ENCODE measurements at places on chromosomes 4 and X. TPM values are rescaled to one million over a fixed set of nuclear protein-coding genes. Genes with fewer than 3 reads are reported as not detected.

DNA sequence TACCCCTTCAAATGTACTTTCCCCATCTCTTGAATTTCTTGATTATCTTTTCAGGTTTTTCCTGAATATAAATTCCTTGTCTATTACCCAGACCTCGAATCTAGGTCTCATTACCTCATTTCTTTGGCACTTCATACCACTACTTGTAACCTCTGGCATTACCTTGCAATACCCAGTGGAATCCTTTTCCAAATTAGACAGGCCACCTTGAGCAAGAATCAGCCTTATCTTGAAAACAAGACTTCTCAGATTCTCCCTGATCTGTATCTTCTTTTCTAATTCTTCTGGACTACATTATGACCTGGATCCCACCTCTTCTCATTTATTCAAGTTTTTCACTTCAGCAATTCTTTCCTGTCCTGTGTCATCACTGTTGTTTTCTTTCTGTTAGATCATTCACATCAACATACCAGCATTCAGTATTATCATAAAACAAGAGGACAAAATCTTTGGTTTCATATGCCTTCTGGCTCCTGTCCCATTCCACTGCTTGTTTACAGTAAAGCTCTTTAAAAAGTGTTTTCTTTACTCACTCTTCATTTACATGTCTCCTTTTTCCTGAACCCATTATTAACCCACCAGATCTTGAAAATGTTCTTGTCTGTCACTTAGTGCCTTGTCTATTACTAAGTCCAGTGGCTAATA lies 275.6 kb upstream of the HS3ST1 start:
- no peak for DNase-seq

DNA sequence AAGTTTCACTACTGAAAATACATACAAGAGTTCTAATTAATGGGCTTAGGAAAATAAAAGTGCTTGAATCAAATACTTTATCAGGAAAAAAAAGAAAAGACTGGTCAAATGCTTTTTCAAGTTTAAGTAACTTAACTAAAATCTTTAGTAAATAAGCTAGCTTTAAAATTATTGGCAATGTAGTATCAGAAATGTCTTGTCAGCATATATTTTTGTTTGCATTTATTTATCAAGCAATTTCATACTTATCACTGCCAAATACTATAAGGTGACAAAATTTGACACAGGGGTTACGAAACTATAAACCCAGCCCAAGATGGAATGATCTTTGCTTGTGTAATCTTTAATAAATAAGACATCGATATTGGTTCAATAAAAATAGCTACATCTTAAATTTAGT lies 31.8 kb upstream of the MAGEA4 start:
- no peak for DNase-seq

DNA sequence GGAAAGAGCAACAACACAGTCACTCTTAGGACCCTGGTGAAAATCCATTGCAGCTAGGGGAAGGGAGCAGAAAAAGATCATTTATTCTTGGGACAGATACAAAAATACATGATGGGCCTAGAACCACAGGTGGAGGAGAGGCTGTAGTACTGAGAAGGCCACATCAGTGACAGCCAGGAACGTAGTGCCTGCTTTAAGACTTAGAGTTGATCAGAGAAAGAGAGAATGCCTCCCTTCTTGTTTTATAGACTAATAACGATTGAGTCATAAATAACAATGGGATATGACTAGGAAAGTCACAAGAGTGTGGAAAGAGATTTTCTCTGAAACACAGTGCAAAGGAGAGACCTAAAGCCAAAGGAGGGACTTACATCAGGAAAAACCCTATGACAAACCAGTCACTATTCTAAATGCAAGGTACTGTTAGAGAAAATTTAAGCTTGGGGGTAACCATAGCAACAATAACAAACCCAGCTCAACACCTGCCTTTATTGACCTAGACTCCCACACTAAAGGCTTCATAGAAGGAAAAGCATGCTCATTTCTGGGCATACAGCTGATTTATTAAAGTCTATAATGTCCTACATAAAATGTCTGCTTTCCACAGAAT lies 1015.0 kb upstream of the GRID2 start:
- no peak for DNase-seq

The AKAP14 gene
- total RNA-seq = not detected

The XAGE1B gene
- total RNA-seq = not detected
